Stomach (tissue), 19 donors: ENCODE measurements at places on chromosomes 4 and X. TPM values are rescaled to one million over a fixed set of nuclear protein-coding genes. Genes with fewer than 3 reads are reported as not detected.

DNA sequence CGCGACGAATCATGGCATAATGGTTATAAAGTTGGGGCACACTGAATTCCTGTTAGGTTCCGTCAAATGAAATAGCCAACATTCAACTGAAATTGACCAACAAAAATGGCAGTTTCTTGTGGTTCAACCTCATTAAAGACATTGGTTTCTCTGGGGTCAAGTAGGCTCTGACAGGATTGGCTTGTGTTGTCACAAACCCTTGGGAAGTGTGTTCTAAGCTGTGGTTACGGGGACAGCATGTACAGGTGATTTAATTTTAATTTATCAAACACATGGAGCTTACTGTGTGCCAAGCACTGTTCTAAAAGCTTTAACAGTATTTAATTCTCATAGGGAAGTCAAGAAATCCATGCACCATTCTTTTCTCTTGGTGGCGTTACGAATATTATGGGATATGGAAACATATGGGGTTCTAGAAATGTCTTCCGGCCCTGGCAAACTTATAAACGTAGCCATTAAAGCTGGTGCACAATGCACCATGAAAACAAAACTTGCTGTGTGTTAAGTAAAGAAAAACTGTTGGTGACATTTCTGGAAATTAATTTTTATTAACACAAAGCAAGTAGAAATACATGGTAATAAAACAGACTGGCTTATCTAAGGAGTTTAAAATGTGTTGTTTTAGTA is 891 bp downstream of the XK start:
- H3K36me3 ChIP-seq = no peaks in the 10 kb centered on the region
- no peaks in the 10 kb centered on the region for H3K27me3 ChIP-seq
- H3K4me3 ChIP-seq = peak overlapping the region; percentile 50
- peaks cover 13% of the 10 kb centered on the region for H3K4me1 ChIP-seq
- peak overlapping the region; percentile 89 for H3K27ac ChIP-seq

DNA sequence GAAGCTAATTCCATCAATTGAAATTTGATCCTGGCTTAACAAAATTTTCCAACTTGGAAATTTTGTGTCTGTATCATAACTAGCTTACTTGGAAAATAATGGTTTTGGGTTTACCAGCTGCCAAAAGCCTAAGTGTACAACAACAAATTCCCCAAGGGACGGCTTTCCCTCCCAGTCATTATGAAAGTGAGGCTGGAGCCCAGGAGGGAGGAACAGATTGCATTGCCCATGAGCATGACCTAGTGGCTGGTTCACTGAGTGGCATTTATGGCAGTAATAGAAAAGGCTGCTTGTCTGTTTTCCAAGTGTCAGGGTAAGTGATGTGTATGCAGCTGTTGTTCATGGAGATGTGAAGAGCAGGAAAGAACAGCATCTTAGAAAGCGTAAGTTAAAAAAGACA is 70.8 kb upstream of the HHIP start:
- H3K27me3 ChIP-seq = no peaks in the 10 kb centered on the region
- H3K4me3 ChIP-seq = no peak overlapping the region
- H3K4me1 ChIP-seq = no peaks in the 10 kb centered on the region
- no peak for DNase-seq

- H3K4me3 ChIP-seq = no peak overlapping the region
- H3K4me1 ChIP-seq = no peaks in the 10 kb centered on the region
- no peak overlapping the region for H3K27ac ChIP-seq
These were observed 233.3 kb upstream of the EDNRA start for GRCh38 chr4:147247579-147247978.

- no peaks in the 10 kb centered on the region for H3K36me3 ChIP-seq
- H3K4me3 ChIP-seq = no peak overlapping the region
- H3K27me3 ChIP-seq = no peaks in the 10 kb centered on the region
- peaks cover 57% of the 10 kb centered on the region for H3K4me1 ChIP-seq
These were observed 14.5 kb downstream of the OTUD5 start for GRCh38 chrX:48942895-48943294.

- DNase-seq = peak; percentile 16
- H3K27ac ChIP-seq = no peak overlapping the region
- peaks cover 9% of the 10 kb centered on the region for H3K36me3 ChIP-seq
- H3K27me3 ChIP-seq = no peaks in the 10 kb centered on the region
- H3K4me3 ChIP-seq = no peak overlapping the region
These were observed 50.5 kb upstream of the RAB33B start for GRCh38 chr4:139403462-139403861.

- H3K27me3 ChIP-seq = peaks cover 4% of the 10 kb centered on the region
- H3K4me3 ChIP-seq = no peak within 1 kb of the TSS
- no peaks in the 10 kb centered on the region for H3K36me3 ChIP-seq
These were observed at the start of gene TEX11 for GRCh38 chrX:70908541-70908940. TSS of gene TEX11 (minus strand) at chrX:70908711. CDS start at chrX:70907789, 922 bp downstream.

DNA sequence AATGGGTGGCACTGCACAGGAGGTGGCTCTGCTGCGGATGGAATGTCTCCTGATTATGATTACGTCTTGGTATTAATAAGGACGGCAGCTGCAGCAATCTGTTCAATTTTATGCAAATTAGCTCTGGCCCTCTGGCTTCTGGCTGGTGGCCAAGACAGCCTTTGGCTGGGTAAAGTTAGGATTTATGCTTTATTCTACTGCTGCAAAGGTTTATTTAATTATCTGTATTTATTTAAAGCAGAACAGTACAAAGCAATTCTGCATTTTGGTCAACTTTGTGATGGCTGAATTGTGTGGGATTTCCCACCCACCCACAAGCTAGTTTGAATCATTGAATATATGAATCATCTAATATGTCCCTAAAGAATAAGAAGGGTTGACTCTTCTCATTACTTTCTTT is 745.6 kb upstream of the FAM241A start:
- no peak for DNase-seq
- H3K27ac ChIP-seq = no peak overlapping the region
- no peak overlapping the region for H3K4me3 ChIP-seq
- H3K4me1 ChIP-seq = no peaks in the 10 kb centered on the region

GRCh38 chrX:72271812-72272211 is 5.2 kb downstream of the RPS4X start:
- H3K4me1 ChIP-seq = no peaks in the 10 kb centered on the region
- H3K27me3 ChIP-seq = no peaks in the 10 kb centered on the region
- H3K4me3 ChIP-seq = no peak overlapping the region
- peaks cover 93% of the 10 kb centered on the region for H3K36me3 ChIP-seq
- no peak for DNase-seq
- no peak overlapping the region for H3K27ac ChIP-seq

Gene HPSE
- 1.2 TPM for polyA plus RNA-seq

Gene FHDC1
- polyA plus RNA-seq = 3.8 TPM

Gene DHX15
- polyA plus RNA-seq = 51.3 TPM

DNA sequence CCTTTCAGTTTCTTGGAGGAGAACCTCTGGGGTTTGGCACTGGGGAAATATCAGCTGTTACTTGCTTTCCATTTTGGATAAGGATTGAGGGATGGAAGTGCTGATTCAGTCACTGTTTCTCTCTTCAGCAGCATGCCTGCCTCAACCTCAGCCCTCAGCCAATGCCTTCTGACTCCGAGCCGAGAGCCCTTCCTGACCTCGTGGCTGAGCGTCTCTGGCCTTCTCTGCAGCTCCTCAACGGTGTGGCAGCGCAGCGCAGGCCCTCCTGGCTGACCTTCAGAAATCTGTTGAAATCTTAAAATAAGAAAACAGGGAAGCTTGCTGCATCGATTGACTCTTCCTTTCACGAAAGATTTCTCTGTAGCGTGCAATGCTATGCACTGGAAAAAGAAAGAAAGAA is 434.3 kb upstream of the FAT1 start:
- no peaks in the 10 kb centered on the region for H3K4me1 ChIP-seq
- H3K4me3 ChIP-seq = no peak overlapping the region
- no peaks in the 10 kb centered on the region for H3K27me3 ChIP-seq
- no peaks in the 10 kb centered on the region for H3K36me3 ChIP-seq

GRCh38 chrX:68238568-68238967 is 194.7 kb downstream of the OPHN1 start:
- H3K27me3 ChIP-seq = no peaks in the 10 kb centered on the region
- H3K4me1 ChIP-seq = no peaks in the 10 kb centered on the region
- H3K36me3 ChIP-seq = no peaks in the 10 kb centered on the region
- H3K4me3 ChIP-seq = no peak overlapping the region

GRCh38 chr4:92528541-92528940 is 224.8 kb downstream of the GRID2 start:
- H3K27me3 ChIP-seq = no peaks in the 10 kb centered on the region
- H3K27ac ChIP-seq = no peak overlapping the region
- H3K4me1 ChIP-seq = no peaks in the 10 kb centered on the region
- H3K4me3 ChIP-seq = no peak overlapping the region
- no peaks in the 10 kb centered on the region for H3K36me3 ChIP-seq
- no peak for DNase-seq

Gene GABRQ
- 0.05 TPM for polyA plus RNA-seq

Gene ART3
- polyA plus RNA-seq = 0.46 TPM

DNA sequence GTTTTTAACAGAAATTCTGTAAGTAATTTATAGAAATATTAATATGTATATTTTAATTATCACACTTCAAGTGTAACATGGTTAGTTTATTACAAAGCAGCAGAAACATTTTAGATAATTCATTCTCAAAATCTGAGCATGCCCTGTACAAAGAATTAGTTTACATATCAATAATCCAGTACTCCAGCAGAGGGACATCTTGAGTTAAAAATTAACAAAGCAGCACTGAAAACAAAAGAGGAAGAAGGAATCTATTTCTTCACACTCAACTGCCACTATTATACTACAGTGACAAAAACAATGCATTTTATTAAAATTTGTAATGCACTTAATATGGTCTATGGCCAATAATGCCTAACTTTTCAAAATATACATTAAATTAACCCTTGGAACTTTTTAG is 179.1 kb upstream of the KLHL4 start:
- DNase-seq = no peak
- H3K27ac ChIP-seq = no peak overlapping the region
- no peak overlapping the region for H3K4me3 ChIP-seq

DNA sequence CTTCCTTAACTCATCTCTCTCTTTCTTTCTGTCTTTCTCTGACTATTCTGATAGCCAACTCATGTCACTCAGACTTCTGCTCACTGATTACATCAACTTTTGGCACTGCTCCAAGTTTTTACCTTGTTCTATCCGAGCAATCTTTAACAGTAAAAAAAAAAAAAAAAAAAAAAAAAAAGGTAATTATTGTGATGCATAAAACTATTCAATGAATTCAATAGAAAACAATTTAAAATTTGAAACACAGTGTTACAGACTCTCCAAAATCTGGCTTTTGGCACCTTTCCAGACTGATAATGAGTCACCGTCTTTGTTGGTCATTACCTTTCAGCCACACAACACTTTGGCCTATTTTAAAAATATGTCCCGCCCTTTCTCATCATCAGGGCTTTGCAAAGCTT is 229.5 kb downstream of the GALNTL6 start:
- DNase-seq = no peak
- H3K4me3 ChIP-seq = no peak overlapping the region
- H3K36me3 ChIP-seq = no peaks in the 10 kb centered on the region
- no peaks in the 10 kb centered on the region for H3K27me3 ChIP-seq
- no peak overlapping the region for H3K27ac ChIP-seq

Gene SMIM43
- 0.10 TPM for polyA plus RNA-seq

Gene F9
- polyA plus RNA-seq = not detected

GRCh38 chr4:141501395-141501794 is 135.0 kb upstream of the IL15 start:
- H3K36me3 ChIP-seq = no peaks in the 10 kb centered on the region
- no peak overlapping the region for H3K27ac ChIP-seq
- H3K27me3 ChIP-seq = no peaks in the 10 kb centered on the region
- DNase-seq = no peak

Gene HELQ
- polyA plus RNA-seq = 5.0 TPM
